DMS79 treated with DMSO at 0.1 percent for 48 hours (cell line): ENCODE measurements at places on chromosomes 2 and 18.

DNA sequence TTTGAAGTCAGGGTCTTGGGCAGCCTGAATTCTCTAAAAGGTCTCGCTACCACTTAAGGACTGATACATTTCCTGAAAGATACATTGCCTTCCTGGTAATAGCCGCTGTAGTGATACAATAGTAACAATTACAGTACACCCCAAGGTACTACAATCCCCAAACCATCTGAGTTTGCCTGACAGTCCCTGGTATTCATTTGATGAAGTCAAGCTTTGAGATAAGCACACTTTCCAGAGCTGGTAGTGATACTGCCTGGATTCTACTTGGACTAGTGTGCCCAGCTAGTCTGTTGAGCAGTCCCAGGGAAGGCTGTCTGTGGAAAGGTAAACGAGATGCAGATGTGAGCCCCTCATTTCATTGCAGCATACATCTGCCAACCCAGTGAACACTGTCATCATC is 24.4 kb upstream of the ITGB6 start:
- DNase-seq, result no peak

GRCh38 chr2:101614127-101614759 is 83.3 kb upstream of the MAP4K4 start:
- no peak for DNase-seq

DNA sequence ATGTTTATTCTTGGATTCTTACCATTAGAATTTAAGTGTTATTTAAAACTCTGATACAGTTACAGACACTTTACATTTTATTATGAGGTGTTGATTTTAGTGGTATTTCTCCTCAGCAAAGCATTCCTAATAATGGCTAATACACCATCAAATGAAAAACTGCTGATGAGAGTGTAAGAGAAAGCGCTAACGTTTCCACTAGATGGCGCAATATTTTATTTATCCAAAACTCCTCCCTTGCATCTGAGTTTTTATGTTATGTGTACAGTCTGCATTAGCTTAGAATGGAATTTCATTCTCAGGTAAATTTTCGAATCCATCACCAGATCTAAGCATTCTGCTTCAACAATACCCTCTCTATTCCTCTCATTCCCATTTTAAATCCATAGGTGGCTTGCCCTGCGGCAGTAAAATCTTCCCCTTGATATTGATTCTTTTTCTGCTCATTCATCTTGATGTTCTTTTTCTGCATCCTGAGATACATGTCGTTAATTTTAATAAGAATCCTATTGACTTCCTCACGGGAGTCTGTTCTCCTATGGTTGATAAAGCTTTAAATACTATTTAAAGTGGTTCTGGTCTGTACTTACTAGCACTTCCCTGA is 53.9 kb downstream of the PRKRA start:
- peak; percentile 8 for DNase-seq

- DNase-seq, result no peak
These were observed 114.6 kb downstream of the LPIN1 start for GRCh38 chr2:11861044-11861443.

DNA sequence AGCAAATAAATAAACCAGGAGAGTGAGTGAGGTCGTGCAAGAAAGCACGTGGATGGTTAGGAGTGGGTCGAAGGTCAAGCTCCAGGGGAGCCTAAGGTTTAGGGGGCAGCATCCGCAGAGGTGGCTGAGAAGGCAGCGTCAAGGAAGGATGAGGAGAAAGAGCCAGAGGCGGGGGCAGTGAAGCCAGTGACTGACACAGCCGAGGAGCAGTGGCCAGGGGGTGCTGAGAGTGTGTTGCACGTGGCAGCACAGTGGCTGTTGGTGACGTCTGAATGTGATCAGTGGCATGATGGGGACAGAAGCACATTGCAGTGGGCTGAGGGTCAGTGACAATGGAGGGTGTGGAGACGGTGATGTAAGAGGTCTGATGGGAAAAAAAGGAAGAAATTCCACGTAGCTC is 13.7 kb upstream of the FHL2 start:
- no peak for DNase-seq

- DNase-seq, result no peak
These were observed 1042.0 kb downstream of the DPP10 start for GRCh38 chr2:115484486-115484885.
